Central memory CD4-positive, alpha-beta T cell (primary cell): ENCODE measurements at places on chromosomes 7 and 10.

- DNase-seq: no peak
Measured at GRCh38 chr10:43963793-43964425, 315.2 kb upstream of the ZNF32 start.

DNA sequence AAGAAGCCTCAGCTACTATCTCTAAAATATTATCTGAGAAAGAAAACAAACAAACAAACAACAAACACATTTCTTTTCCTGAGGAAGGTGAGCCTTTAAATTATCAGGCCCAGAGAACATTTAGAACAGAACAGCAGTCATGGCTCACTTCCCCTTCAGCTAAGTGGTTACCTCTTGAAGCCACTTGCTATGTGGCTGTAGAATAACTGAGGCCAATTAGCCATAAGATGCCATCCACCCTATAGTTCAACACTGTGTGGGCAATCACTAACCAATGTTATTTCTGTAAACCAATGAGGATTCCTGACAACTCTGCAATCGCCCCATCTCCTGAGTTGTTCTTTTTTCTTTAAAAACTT, 3.7 kb upstream of the UPP1 start:
- DNase-seq: no peak

GRCh38 chr7:156932006-156932405, 17.5 kb upstream of the NOM1 start:
- DNase-seq: no peak

DNA sequence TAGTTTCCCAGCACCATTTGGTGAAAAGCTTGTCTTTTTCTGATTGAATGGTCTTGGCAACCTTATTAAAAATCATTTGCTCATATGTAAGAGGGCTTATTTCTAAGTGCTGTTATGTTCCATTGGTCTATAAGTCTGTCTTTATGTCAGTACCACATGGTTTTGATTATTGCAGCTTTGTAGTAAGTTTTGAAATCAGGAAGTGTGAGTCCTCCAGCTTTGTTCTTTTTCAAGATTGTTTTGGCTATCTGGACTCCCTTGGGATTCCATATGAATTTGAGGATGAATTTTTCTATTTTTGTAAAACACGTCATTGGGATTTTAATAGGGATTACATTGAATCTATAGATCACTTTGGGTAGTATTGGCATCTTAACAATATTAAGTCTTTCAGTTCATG, 5.4 kb downstream of the KIF11 start:
- DNase-seq: no peak

- no peak for DNase-seq
Measured at GRCh38 chr7:96177353-96177752, 144.5 kb downstream of the SLC25A13 start.

DNA sequence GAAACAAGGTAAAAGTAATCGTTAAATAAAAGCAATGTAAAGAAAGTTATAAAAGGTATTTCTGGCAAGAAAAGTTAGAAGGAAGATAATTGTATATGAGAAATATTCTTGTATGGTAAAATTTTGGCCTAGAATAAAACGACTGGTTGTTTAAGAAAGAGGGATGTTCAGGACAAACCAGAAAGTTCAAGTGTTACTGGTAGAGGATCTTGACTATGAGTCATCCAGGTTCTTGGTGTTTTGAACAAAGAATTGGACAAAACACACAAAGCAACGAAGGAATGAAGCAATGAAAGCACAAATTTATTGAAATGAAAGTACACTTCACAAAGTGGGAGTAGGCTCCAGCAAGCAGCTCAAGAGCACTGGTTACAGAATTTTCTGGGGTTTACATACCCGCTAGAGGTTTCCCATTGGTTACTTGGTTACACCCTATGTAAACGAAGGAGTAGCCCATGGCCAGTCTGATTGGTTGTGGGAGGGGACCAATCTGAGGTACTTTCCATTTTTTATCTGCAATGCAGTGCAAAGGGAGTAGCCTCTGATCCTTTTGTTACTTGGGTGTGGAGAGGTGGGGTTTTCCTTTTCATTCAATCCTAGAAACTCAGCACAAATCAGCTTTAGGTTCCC, 22.4 kb upstream of the GARS1 start:
- DNase-seq: no peak

DNA sequence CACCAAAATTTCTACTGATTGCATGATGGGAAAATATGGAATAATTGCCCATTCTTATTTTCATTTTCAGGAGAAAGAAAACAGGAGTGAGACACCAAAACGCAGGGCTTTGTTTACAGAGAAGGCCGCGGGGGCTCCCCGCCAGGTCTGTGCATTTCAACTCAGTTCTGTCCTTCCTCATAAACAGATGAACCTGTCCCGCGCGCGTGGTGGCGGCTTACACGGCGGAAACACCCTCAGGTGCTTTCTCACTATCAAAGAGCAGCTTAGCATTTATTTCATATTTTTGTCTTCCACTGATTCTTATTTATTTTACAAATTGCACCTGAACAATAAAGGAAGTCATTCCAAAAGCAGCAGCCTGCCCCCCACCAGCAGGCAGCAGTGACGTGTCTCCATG, 579.4 kb downstream of the PTPRN2 start:
- DNase-seq: no peak

- DNase-seq: no peak
Measured at GRCh38 chr7:44310221-44310848, 15.1 kb downstream of the CAMK2B start.

- no peak for DNase-seq
Measured at GRCh38 chr10:50529660-50530059, 94.1 kb downstream of the SGMS1 start.

GRCh38 chr7:139317939-139318505, 23.1 kb upstream of the FMC1 start:
- no peak for DNase-seq

- no peak for DNase-seq
Measured at GRCh38 chr7:2106440-2106839, 126.3 kb downstream of the MAD1L1 start.

DNA sequence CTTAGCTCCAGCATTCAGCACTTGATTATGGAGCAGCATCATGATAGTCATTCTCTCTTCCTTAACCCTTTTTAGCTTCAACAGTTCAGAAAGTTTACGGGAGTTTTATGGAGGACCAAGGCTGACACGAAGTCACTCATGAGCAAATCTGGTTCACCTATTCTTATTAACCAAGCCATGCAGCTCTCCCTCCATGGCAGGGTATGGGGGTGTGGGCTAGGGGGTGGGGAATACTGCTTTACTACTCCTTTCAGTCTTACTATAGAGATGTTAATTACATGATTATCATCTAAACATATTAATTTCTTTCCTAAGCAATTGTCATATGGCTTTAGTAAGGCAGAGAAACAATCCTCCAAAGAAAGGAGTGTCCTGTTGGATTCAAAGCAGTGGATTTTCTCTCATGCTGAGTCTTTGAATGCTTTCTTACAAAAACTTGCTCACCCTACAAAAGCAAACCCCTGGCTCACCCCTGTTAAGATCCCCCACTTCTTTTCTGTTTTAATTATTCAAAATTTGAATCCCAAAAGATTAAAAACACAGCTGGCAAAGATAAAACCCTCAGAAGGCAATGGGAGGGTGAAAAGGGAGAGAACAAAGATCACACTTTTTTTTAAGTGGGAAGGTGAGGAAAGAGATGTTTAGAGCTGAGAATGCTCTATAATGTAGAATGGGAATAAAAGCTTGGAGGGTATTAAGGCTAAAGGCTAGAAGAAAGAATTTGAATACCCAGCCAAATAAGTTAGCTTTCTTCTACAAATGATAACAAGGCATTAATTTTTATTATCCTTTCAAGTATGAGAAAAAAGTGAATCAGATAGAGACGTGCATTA, 46.4 kb upstream of the SEMA3E start:
- no peak for DNase-seq

DNA sequence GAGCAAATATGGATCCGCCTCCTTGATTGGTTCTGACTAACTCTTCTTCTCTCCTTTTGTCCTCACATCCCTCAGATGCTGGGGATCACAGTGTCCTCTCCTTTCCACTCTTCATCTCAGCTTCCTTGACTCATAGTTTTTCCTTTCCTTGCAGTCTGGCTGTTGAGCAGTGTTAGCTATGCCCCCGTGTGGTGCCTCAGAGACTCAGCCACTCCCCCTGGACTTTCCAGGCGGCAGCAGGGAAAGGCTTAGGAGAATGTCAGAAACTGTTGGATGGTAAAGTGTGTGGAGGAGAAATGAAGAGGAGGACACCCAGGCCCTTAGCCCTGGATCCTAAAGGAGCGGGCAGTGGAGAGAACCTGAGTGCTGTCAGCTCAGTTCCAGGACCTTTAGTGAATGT, 267.5 kb downstream of the CELF2 start:
- DNase-seq: no peak

GRCh38 chr10:75508239-75508813, 76.9 kb downstream of the LRMDA start:
- DNase-seq: no peak

GRCh38 chr10:69730251-69731156, 71.2 kb upstream of the COL13A1 start:
- DNase-seq: no peak

DNA sequence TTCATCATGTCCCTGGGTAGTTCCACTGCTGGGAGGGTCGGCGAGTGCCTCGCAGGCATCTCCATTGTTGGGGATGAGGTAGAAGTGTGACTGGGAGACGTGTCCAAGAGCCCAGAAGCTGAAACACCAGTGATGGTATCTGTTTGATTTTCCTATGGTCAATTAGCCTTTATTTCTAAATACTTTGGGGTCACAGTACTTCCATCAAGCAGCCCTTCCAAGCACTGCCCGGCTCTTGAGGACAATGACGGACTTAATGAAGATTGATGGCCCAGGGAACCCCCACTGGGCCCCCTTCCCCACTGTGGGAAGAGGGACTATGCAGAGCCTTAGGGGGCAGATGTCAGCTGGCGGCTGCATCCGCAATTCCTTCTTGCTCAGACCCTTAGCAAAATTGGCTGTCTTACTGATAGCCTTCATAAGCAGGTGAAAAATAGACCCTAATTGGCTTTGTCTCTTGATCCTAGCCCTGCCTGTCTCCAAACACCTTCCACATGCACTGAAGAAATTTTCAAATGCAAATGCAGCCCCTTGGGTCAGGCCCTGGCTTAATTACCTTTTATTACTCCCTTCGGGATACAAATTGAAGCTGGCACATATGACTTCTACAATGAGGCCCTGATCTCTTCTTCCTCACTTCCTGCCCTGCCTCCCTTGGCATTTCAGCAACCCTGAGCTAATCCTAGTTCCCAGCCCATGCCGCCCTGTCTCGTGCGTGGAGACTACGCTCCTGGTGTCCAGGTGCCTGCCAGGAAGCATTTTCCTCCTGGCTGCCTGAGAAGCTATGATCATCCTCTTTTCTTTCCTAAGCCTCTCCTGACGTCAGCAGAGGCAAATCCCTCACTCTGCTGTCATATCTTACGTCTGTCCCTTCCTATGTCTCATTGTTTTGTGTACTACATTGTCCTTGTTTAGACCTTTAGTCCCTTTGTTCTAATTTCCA, 124.5 kb upstream of the GDF10 start:
- DNase-seq: no peak

GRCh38 chr7:37342688-37343471, 105.8 kb downstream of the ELMO1 start:
- peak; percentile 71 for DNase-seq

GRCh38 chr7:97024209-97025129, at the start of gene DLX5:
TSS of gene DLX5 (minus strand) at chr7:97024831. CDS start at chr7:97024623, 208 bp downstream.
- no peak for DNase-seq

DNA sequence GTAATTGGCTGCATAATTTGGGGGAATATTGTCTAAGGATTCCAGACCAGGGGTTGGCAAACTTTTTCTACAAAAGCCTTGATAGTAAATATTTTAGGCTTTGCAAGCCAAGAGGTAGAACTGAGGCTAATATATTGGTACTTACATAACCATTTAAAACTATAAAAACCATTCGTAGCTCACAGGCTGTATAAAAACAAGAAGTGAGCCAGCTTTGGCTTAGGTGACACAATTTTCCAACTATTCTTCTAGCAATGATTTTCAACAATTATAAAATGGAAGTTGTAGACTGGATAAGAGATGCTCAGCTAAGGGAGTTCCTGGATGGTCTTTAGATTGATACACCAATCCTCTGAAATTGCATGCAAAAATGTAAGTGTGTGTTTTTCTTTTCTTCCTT, 1.4 kb downstream of the GPR141 start:
- DNase-seq: no peak

DNA sequence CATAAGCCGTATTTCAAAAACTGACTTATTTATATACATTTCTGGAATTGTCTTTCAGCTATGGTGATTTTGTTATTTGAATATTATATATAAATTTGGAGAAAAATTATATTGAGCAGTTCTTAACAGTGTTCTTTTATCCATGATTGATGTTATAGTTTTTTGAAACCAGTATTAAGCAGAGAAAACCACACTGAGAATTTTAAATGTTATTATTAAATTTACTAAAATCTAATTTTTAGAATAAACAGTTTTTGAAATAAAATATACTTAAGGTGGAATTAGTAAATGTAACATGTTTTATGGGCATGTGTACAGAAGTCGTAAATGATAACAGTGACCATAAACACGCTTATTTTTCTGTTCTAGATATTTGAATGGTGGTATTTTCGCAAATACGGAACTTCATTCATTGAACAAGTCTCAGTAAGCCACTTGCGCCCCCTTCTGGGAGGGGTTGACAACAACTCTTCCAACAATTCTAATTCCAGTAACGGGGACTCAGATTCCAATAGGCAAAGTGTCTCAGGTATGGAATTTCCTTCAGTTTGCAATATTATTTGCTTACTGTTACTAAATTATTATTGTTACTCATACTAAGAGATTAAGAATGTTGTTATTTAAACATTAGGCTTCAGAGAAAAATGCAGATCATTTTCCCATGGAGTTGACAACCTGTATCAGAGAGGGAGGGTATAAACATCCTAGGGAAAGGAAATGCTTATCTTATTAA, 166.1 kb downstream of the ST7 start:
- peak; percentile 62 for DNase-seq

DNA sequence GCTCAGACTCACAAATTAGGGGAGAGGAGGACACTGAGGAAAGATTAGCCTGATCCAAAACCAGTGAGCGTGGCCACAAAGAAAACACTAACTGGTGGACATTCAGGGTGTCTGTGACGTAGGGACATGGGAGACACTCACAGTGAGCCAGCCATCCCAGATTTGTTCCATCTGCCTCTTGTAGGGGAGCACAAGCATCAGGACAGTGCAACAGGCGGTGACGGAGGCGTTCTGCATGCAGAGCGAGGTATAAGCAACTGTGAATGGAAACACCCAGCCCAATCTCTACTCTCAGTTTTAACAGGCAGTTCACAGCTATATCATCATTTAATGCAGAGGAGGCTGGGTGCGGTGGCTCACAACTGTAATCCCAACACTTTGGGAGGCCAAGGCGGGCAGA, 52.8 kb upstream of the TOMM7 start:
- DNase-seq: no peak

DNA sequence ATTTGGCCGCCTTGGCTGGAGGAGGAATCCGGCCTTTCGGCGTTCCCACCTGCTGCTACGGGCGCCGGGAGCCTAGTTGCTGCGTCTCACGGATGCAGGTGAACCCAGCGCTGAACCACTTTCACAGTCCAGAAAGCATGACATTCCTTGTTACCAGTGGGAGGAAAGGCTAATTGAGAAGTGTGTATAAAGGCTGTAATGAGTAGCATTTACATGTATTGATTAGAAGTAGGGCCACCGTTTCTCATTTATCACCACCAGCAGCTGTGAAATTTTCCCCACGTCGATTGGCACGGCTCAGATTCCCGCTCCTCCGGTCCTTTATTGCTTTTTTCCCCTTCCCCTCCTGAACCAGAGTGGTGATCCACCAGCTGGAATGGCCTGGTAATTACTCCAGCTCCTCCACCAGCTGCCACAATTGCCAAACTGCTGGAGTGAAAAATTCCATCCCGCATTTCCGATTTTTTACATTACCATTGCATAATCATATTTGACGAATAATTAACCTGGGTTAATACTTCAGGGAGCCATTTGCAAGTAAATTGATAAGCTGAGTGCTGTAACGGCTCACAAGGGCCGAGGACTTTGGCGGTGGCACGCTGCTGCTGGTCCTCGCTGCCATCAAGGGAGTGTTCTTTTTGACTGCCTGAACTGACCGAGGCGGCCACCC, 153.3 kb downstream of the POU6F2 start:
- DNase-seq: no peak
